ENCODE measurements at places on chromosomes 2 and 18. TPM values are rescaled to one million over a fixed set of nuclear protein-coding genes. Genes with fewer than 3 reads are reported as not detected.

Gene PARD3B
- 1.1 TPM for polyA plus RNA-seq

Gene GREB1L
- polyA plus RNA-seq: 2.3 TPM

Gene CAVIN2
- 13.9 TPM for polyA plus RNA-seq

Gene SPC25
- 2.1 TPM for polyA plus RNA-seq

Gene INHBB
- polyA plus RNA-seq: 7.4 TPM

Gene PIEZO2
- polyA plus RNA-seq: 1.1 TPM

Gene TUBB8B
- polyA plus RNA-seq: not detected

Data from liver (tissue), 10 donors.